ENCODE measurements at places on chromosomes 1 and 21.

GRCh38 chr1:43383449-43383848 lies 6.2 kb downstream of the MED8 start:
- no peak for DNase-seq

DNA sequence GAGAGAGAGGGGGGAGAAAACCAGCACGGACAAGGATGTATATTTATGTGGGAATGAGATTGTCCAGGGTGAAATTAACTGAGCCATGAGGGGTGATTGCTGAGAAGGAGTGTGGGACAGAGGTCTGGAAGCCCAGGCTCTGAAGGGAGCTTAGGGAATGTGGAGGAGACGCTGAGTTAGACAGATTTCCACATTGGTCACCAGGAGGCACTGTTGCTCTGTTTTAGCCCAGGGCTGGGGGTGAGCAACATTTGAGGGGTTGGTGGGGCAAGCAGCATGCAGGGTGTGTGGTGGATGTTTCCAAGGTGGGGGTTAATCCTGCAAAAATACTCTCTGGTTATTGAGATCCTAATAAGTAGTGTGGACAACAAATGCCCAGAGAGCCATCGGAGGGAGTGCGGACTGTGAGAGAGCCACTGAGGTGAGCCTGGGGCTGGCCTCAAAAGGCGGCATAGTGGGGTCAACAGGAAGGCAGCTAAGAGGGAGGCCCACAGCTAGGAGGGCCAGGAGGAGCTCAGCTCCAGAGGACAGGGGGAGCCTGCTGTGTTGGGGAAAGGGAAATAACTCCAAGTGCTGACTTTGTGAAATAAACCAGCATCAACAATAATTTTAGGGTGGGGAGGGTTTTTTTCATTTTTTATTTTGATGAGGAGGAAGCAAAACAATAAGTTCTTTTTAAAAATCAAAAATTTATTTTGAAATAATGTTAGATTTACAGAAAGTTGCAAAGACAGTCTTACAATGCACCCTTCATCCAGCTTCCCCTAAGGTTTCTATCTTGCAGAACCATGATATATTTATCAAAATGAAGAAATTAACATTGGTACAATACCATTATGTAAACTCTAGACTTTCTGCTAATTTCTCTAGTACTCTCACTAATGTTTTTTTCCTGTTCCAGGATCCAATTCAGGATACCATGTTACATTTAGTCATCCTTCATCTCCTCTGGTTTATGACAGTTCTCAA lies 82.8 kb upstream of the CD34 start:
- peak; percentile 19 for DNase-seq

DNA sequence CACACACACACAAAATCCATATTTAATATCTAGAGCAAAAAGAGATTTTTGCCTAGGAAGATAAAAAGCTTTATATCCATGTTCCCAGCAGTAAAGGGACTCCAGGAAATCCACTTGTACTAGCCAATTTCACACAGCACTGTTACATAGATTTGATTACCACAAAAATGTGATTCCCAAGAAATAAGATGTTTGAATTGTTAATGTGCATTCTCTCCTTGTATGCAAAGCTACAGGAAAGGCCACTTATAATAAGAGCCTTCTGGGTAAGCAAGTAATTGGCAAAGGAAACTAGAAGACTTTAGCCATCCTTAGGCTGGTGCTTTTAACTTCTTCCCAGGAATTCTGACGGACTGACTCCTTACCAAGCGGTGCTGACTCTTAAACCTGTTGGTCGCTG lies 89.3 kb downstream of the LBR start:
- DNase-seq: no peak

DNA sequence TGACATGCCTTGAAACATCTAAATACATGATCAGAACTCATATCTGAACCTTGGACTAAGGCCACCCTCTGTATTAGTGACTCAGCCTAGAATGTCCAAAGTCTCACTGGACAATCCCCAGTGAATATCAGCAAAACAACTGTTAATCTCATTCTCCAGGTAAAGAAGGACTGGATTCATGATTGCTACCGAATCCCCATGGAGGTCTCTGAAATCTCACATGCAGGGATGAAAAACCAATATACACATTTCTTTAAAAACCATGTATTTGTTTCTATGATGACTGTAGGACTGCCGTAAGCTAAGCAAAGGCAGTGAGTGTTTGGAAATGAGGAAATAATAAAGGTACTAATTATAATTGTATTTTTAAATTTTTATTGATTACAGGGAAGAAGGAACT lies at the start of gene OR2L3:
TSS of gene OR2L3 (plus strand) at position 301 of the 400 bp plus-strand sequence. CDS start 13,846 bp downstream, outside the sequence.
- DNase-seq: no peak

- no peak for DNase-seq
Measured at GRCh38 chr1:22410401-22410800, 41.2 kb upstream of the ZBTB40 start.

- no peak for DNase-seq
Measured at GRCh38 chr1:34128186-34128889, 36.7 kb downstream of the CSMD2 start.

Measured in amniotic epithelial cell (primary cell).